ENCODE measurements at places on chromosomes 5 and 9.

GRCh38 chr5:9451037-9451436, 94.8 kb downstream of the SEMA5A start:
- DNase-seq = no peak

GRCh38 chr5:62771341-62771740, 192.7 kb downstream of the LRRC70 start:
- DNase-seq = no peak

DNA sequence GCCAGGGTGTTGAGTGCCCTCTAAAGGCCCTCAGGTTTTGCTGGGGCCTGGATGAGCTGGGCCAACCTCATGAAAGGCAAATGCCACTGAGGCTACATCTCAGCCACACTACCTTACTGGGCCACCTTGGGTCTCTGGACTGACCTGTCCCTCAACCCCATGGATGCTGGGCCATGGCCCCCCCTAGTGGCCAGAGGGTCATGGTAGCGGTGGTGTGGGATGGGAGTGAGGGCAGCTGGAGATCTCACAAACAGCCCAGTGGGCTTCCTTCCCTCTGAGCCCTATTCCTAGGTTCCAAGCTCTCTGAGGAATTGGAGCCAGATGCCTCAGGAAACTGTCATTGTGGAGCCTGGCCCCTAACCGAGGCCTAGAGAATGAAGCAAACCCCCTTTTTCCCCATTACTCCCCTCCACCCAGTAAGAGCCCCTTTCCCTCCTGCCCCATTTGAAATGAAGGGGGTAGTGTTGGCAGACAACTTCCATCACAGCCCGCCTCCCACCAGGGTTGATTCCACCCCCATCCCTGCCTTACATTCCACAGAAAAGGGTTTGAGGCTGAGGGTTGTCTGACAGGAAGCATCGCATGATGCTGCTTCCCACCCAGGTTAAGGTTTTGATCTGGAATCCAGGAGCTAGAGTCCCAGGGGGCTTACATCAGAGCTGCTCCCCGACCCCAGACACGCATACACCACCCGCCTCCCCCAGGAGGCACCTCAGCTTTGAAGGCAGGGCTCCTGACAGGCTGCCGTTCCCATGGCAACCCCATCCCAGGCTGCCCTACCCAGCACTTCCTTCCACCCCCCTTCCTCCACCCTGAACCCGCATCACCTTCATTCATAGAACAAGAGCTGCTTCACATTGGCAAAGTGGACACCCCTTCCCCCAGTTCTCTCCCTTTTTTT, 63.9 kb downstream of the PCDH1 start:
- DNase-seq = no peak

DNA sequence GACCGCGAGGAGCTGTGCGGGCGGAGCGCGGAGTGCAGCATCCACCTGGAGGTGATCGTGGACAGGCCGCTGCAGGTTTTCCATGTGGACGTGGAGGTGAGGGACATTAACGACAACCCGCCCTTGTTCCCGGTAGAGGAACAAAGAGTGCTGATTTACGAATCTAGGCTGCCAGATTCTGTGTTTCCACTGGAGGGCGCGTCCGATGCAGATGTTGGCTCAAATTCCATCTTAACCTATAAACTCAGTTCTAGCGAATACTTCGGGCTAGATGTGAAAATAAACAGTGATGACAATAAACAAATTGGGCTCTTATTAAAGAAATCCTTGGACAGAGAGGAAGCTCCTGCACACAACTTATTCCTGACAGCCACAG, 590 bp downstream of the PCDHA6 start:
- no peak for DNase-seq

GRCh38 chr5:31682851-31683250, 43.9 kb downstream of the PDZD2 start:
- DNase-seq = no peak

DNA sequence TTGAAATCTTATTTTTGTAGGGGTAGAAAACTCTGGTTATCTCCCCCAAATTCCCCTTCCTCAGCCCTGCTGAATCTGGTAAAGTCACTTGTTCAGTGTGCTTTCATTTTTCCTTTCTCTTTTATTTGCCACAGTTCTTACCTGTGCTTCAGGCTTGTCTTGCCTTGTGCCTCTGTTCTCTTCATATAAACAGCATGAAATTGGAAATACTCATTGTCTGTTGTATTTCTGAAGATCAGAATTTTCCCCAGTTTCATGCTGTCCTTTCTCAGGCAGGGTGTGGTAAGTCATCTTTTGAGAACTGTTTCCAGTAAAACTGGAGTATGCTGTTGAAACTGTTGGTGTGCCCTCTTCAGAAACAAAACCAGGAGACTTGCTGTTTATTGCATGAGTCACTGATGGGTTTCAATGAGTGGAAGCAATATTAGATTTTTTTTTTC, 7.0 kb downstream of the PAM start:
- DNase-seq = no peak

GRCh38 chr5:10580531-10581423, 16.9 kb downstream of the ANKRD33B start:
- DNase-seq = no peak

- DNase-seq = no peak
These were observed 151.9 kb upstream of the SMC2 start for GRCh38 chr9:103942200-103942599.

All from activated T-helper 1 cell treated with anti-CD3 and anti-CD28 coated beads, Interleukin-2, amount 50 U/mL, for 16 hours (primary cell).